WTC11 (cell line): ENCODE measurements at places on chromosomes 7 and 10. TPM values are rescaled to one million over a fixed set of nuclear protein-coding genes. Genes with fewer than 3 reads are reported as not detected.

- no peak overlapping the region for H3K4me3 ChIP-seq
- no peaks in the 10 kb centered on the region for H3K4me1 ChIP-seq
- no peak overlapping the region for H3K27ac ChIP-seq
- no peak for DNase-seq
- H3K36me3 ChIP-seq = peaks cover 21% of the 10 kb centered on the region
- peaks cover 27% of the 10 kb centered on the region for H3K27me3 ChIP-seq
These were observed 295.9 kb upstream of the FOXK1 start for GRCh38 chr7:4386190-4386589.

GRCh38 chr7:9175871-9176270 lies 742.5 kb downstream of the NXPH1 start:
- H3K27ac ChIP-seq = 0 out of 2 replicates have a peak overlapping the region, but pooled peaks have one; percentile 12
- H3K4me3 ChIP-seq = no peak overlapping the region
- no peaks in the 10 kb centered on the region for H3K36me3 ChIP-seq
- H3K4me1 ChIP-seq = peaks cover 7% of the 10 kb centered on the region
- DNase-seq = no peak

- H3K27me3 ChIP-seq = no peaks in the 10 kb centered on the region; the same call in 1 of the 2 replicates
- no peak for DNase-seq
- H3K36me3 ChIP-seq = no peaks in the 10 kb centered on the region
- no peak overlapping the region for H3K4me3 ChIP-seq
These were observed 311.1 kb upstream of the ADARB2 start for GRCh38 chr10:2048337-2048973.

Gene SPDYE2
- 0.15 to 0.23 TPM in 2 of 3 replicates, not detected in the other for total RNA-seq

Gene MYL10
- total RNA-seq = not detected in 3 replicates
